Stimulated activated CD8-positive, alpha-beta memory T cell treated with anti-CD3 and anti-CD28 coated beads, Interleukin-15, amount 100 ng/mL, for 24 hours (primary cell): ENCODE measurements at places on chromosomes 7 and 10.
A peak's percentile ranks its signal among the peaks of the same experiment; 100 is the strongest.

DNA sequence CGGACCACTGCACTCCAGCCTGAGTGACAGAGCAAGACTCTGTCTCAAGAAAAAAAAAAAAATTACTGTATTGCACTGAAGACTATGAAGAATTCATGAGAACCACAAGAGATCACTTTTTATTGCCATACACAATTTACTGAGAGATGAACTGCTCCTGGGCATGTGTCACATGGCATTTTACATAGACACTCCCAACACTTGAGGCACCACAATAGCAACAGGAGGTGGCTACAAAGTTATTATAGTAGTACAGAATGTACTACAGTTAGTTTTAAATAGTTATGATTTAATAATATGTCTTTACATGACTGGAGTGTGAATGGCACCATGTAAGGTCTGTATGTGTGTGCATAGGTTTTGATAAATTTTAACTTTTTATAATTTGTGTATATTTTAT lies 70.6 kb downstream of the KMT2E start:
- DNase-seq = no peak

DNA sequence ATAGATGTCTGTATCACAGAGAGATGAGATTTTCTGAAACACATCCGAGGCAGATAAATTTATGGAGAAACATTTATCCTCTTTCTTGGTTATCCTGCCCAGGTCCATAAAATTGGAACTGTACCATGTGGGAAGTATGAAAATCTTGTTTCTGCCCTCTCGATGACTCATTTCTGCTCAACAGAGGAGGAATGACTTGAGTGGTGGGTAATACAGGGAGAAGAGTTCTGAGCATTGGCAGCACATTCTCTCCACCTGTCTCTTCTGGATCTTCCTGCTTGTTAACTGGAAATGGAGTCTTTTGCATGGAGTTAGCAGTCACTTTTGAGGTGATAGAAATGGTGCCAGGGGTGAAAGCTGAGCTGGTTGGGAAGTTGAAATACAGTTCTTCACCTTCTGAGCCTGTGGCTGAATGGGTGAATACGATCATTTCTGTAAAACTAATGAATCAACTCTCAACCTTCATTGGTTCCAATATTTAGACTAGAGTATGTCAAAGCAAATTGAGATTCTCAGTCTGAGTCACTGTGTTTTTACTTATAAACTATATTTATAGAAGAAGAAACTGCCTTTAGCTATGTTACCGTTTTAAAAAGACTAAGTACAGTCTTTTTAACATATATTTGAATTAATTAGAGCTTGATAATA lies 945.5 kb downstream of the SORCS3 start:
- no peak for DNase-seq

DNA sequence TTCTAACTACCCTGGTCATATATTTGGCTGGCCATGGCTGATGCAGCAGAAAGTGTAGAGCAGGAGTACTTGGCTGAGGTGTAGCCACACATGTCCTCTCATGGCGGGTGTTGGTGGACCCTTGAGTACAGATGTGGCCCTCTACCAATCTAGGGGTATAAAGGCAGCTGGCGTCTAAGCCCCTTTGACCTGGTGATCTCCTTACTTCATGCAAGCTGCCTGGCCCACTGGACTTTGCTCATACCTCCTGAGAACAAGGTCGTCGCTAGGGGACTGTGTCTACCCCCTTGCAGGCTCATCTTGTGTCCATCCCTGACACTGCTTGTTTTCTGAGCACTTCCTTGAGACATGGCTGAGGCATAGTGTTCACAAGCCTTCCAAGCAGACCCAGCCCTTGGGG lies 287.8 kb downstream of the RPS24 start:
- no peak for DNase-seq

DNA sequence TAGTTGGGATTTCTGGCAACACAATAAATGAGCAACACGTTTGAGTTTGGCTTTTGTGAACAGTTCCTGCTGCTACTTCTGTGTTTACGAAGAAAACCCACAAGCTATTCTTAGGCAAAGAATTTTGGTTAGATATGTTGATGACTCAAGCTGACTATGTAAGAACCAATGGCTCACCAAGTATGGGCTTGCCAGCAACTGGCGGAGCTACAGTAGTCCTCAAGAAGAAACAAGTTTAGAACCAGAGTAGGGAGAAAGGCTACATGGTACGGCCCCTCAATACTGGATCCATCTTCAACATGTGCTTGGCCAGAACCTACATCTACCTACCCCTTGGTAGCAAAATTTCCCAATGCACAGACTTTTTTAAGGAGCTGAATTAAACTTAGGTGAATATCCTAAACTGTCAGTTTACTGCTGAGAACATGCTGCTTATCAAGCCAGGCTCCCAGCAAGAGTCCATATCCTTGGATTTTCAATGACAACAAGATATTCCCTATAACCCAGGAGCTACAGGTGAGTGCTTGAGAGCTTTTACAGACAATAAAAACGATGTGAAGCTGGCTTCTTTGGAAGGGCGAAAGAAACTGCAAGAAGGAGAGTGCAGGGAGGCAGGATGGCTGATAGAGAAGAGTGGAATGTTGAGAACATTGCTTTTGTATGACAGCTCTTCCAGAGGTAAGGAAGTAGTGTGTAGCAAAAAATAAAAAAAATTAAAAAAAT lies 74.3 kb upstream of the ASAH2 start:
- DNase-seq = no peak

- no peak for DNase-seq
These were observed 39.5 kb downstream of the PRKAG2 start for GRCh38 chr7:151837285-151838042.

DNA sequence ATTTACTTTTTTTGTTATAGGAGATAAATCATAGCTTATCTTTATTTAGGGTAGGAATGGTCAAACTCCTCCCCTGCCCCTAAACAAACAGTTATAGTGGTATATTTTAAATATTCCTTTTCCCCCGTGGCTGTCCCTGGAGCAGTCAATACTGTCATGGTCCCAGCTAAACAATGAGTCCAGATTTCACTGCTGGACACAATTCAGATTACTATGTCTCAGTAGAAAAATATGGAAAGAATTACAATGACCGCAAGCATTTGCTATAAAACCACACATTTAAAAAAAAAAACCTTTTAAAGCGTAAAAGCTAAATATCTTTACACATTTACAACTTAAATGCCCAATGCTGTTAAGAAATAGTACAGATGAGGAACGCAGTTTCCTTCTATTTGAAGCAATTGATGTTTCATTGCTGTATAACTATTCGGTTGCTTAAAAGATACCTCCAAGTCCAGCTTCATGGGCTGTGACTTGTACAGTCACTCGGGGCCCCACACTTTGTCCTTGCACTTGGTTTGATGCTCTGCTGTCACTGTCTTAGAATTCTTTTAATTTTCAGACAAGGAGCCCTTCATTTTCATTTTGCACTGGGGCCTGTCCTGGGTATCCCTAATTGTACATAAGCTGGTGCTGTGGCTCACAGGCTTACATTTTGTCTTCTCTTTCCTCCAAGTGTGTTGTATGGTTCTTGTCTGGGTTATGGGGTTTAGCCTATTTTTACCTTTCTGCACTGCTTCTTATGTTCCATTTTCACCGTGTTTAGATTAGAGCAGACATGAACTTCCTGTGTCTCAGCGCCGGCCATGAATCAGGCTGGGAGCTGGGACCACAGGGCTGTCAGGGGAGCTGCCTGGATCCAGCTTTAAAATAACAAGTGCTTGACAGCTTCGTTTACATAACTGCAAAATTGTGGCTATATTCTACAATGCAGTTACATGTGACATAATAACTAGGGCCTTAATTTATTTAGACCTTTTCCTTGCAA lies 530.2 kb upstream of the FZD8 start:
- no peak for DNase-seq

GRCh38 chr7:159281573-159281972 lies 136.9 kb upstream of the VIPR2 start:
- no peak for DNase-seq

- DNase-seq = no peak
These were observed 21.4 kb downstream of the GARIN1A start for GRCh38 chr7:128693373-128694015.

- no peak for DNase-seq
These were observed 122.7 kb upstream of the PDSS1 start for GRCh38 chr10:26574783-26575182.

GRCh38 chr10:5274795-5275194 lies 78.2 kb downstream of the AKR1C4 start:
- no peak for DNase-seq

DNA sequence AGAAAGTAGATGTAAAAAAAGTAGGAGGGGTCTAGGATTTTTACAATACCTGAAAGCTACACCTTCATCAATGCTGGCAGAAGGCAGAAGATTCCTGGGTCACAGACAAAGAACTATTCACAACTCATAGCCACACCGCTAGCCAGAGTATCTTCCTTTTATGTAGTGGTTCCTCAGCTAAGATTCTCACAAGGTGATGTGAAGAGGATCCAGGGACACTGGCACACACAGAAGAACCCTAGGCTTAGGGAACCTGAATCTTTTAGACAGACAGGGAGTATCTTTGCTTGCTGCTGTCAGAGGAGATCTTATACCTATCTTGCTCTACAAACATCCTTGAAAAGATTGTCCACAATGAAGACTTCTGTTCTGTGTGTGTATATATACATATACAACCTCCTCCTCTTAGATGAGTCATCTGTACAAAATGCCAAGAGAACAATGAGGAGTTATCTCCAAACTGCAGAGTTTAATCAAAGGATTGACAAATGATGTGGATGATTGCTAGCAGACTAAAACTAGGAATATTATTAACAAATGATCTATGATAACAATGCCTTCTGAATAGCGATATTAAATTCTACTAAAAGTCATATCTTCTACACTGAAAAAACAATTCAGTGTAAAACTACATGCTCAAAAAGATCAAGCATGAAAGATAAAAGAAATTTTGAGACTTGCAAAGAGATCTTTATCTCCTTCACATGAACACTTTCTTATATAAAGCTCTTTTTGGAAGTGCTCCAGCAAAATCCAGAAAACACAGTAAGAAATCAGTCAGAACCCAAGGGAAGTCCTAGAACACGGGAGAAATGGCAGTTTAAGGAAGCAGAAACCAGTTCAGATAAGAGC lies 409.3 kb downstream of the PARD3 start:
- DNase-seq = no peak

GRCh38 chr7:40297741-40298311 lies 163.0 kb downstream of the SUGCT start:
- no peak for DNase-seq

DNA sequence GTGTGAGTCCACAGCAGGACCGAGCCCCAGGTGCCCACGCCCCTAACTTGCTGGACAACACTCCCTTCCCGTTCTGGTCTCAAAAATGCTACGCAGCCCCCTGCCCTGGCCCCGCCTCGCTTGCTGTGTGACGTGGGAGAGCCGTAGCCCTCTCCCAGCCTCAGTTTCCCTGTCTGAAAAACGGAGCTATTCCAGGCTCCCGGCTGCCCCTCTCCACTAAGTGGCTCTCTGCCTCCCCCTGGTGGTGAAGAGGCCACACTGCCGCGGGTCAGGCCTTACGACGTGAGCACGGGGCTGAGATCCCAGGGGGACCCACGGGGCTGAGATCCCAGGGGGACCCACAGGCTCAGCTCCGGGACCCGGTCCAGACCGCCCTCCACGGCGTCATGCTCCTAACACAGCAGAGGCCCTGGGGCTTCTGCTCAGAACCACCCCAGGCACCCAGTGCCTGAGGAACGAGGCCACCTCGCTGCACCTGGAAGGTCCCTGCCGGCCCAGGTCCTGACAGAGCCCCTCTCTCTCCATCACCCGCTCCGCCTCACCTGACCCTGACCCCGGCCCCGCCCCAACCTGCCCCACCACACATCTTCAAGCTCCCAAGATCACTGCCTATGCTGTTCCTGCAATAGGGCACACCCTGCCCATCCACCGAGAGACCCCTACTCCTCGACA lies 26.7 kb downstream of the MICALL2 start:
- DNase-seq = peak; percentile 78

- DNase-seq = no peak
These were observed 32.9 kb upstream of the KMT2E start for GRCh38 chr7:104980841-104981671.

- DNase-seq = no peak
These were observed 52.5 kb downstream of the PROSER2 start for GRCh38 chr10:11875494-11876281.

- DNase-seq = no peak
These were observed 94.3 kb downstream of the USP6NL start for GRCh38 chr10:11517150-11517549.

GRCh38 chr7:102890292-102890970 lies 22.4 kb upstream of the LRRC17 start:
- no peak for DNase-seq

DNA sequence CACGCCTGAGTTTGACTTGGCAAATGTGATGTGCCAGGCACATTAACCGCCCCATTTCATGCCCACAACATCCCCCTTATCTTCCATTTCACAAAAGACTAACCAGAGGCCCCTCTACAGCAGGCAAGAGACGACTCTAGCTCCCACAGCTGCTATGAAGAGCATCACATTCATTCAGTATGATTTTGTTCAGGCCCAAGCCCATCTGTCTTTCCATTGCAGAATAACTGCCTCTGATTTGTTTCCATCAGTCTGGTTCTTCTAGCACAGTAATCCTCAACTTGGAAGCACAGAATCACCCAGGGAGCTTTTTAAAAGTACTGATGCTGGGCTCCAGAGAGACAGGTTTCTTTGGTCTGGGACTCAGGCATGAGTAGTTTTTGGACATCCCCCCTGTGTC lies 169.7 kb downstream of the NEURL1 start:
- no peak for DNase-seq

GRCh38 chr10:49768329-49768728 lies 6.2 kb upstream of the OGDHL start:
- DNase-seq = no peak

DNA sequence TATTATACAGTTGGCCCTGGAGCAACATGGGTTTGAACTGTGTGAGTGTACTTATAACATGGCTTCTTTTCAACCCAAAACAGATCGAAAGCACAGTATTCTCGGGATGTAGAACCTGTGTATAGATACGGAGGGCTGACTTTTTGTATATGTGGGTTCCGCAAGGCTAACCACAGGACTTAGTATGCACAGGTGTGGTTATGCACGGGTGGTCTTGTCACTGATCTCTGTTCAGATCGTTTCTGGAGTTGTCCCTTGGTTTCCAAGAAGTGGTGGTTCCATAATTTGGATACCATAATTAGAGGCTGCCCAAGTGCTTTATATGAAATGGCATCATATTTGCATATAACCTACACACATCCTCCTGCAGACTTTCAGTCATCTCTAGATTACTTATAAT lies 10.9 kb upstream of the BHLHA15 start:
- no peak for DNase-seq

DNA sequence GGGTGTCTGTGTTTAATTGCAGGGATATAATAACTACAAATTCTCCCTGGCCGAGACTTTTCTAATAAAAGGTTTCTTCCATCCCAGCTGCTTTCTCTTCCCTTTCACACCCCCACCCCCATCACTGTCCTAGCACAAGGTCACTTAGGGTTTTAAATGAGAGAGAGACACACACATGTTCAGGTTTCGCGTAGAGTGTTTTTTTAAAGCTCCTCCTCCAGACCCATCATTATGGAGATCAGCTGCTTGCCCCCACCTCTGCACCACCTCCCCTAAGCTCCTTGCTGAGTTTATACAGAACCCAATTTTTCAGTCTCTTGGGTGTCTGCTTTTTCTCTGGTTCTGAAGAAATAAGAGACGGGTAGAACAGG lies 18.6 kb downstream of the LRMDA start:
- no peak for DNase-seq
